ENCODE measurements at places on chromosomes 6 and 20. TPM values are rescaled to one million over a fixed set of nuclear protein-coding genes. Genes with fewer than 3 reads are reported as not detected.

Gene RAMACL
- 0.12 TPM for polyA plus RNA-seq

Gene IMPG1
- polyA plus RNA-seq = not detected

Gene RAET1G
- 24.4 TPM for polyA plus RNA-seq

Gene FAM209B
- 0.46 TPM for polyA plus RNA-seq

Gene HLA-DPA1
- not detected for polyA plus RNA-seq

Gene KCNQ5
- 1.3 TPM for polyA plus RNA-seq

Gene GCNT2
- polyA plus RNA-seq = 16.7 TPM

Gene LIN28B
- polyA plus RNA-seq = 3.0 TPM

Gene GNAS
- polyA plus RNA-seq = 621 TPM

Gene SYCP2L
- polyA plus RNA-seq = 2.6 TPM

Gene CCDC28A
- 8.4 TPM for polyA plus RNA-seq

Gene ELOVL5
- 82.1 TPM for polyA plus RNA-seq

Gene C6orf58
- not detected for polyA plus RNA-seq

Gene EDEM2
- 52.0 TPM for polyA plus RNA-seq

Gene MYCT1
- polyA plus RNA-seq = not detected

Gene HRH3
- not detected for polyA plus RNA-seq

Gene ITCH
- 25.0 TPM for polyA plus RNA-seq

Gene IBTK
- 32.3 TPM for polyA plus RNA-seq

Gene FAXC
- polyA plus RNA-seq = 5.1 TPM

Gene HLA-DQB1
- polyA plus RNA-seq = not detected

Gene GPX5
- not detected for polyA plus RNA-seq

Gene HMGCLL1
- polyA plus RNA-seq = 0.31 TPM

Gene DDX27
- 71.0 TPM for polyA plus RNA-seq

Gene MEA1
- polyA plus RNA-seq = 92.8 TPM

Gene IL17F
- not detected for polyA plus RNA-seq

Gene CRYBG1
- polyA plus RNA-seq = 0.37 TPM

Gene MATN4
- polyA plus RNA-seq = 0.08 TPM
